Breast epithelium (tissue), 4 donors: ENCODE measurements at places on chromosomes 11 and 22.

DNA sequence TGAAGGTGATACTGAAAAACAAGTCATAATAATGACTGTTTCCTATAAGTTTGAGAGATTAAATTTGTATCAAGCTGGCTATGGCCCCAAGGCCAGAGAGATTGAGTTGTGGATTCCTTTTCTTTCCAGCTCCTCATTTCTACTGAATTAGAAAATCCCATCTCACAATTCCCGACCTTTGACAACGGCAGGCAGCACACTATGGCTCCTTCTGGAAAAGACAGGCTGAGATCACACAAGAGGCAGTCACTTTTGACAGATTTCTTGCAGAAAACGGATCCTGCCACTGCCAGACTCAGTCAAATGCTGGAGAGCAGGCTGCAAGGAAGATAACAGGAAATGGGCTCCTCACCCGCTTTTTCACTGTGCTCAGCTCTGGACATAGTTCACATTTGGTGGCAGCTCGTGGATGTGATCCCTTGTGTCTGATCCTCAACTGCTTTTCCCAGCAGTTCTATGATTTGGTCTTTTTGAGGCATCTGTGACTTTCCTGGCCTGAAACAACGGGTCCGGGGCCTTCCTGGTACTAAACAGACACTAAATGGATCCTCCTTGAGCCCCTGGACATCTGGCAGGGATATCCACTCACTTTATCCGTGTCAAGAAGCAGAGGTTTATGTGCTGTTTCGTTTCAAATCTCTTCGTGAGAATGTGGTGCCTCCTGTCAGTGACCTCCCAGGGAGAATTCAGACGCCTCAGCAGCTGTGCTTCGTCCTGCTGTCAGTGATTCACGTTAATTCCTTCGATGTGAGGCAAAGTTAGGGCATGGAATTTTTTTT lies 26.1 kb upstream of the RTL6 start:
- peak; percentile 28 for DNase-seq
- peaks cover 26% of the 10 kb centered on the region for H3K27me3 ChIP-seq
- H3K4me1 ChIP-seq = no peaks in the 10 kb centered on the region
- no peaks in the 10 kb centered on the region for H3K36me3 ChIP-seq

DNA sequence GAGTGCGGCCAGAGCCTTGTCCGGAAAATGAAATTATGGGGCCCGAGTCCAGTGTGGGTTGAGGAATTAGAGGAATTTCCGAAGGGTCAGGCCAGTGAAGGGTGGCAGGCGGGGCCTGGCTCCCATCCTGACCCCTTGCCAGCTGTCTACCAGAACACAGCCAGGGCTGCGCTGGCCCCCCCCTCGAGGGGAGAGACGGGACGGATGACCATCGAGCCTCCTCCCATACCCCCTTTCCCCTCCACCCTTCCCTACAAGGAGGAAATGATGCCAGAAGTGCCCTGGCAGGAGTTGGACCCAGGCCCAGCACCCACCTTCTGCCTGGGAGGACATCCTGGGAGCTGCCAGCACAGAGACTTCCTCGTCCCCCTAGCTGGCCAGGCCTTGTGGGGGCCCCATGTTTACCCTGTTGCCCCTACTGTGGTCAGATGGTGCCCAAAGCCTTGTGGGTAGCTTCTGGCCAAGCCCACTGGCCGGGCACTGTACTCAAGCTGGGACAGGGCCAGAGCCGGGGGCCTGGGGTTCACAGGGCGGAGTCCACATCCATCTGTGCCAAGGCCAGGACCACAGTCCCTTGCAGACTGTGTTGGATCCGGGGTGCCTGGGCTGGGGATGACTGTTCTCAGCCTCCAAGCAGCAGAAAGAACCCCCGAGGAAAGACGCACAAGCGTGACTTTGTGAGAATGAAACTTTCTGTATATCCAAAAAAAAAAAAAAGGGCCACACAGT lies 20.8 kb downstream of the ARVCF start:
- H3K4me3 ChIP-seq = peak overlapping the region; percentile 28
- H3K4me1 ChIP-seq = peaks cover 5% of the 10 kb centered on the region
- no peaks in the 10 kb centered on the region for H3K27me3 ChIP-seq
- no peak for DNase-seq
- H3K36me3 ChIP-seq = no peaks in the 10 kb centered on the region

DNA sequence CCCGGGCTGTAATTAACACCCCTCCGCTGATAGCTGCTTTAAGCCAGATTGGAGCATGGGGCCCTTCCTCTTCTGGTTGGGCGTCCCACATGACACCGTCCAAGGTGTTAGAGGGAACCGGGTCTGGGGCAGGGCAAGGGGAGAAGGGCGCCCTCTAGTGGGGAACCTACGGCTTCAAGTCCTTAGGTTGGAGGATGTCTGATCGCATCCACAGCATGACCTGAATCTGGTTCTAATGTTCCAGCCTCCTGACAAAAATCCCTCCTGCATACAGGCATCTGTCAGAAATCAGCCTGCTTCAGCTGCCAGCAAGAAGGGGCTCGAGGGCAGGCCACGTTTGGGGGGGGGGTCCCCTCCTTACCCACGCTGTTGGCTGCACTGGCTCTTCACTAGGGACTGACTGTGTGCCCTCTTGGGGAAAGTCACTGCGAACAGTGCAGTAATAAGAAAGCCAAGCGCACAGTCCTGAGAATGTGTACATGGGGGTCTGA lies 94.2 kb upstream of the TBCEL start:
- no peaks in the 10 kb centered on the region for H3K27me3 ChIP-seq
- H3K4me3 ChIP-seq = no peak overlapping the region
- H3K4me1 ChIP-seq = no peaks in the 10 kb centered on the region

GRCh38 chr11:17479284-17480214 lies 2.9 kb upstream of the ABCC8 start:
- H3K27ac ChIP-seq = no peak overlapping the region
- no peak for DNase-seq
- H3K4me1 ChIP-seq = no peaks in the 10 kb centered on the region
- no peaks in the 10 kb centered on the region for H3K36me3 ChIP-seq
- no peak overlapping the region for H3K4me3 ChIP-seq
- no peaks in the 10 kb centered on the region for H3K27me3 ChIP-seq

- DNase-seq = no peak
- no peak overlapping the region for H3K27ac ChIP-seq
- H3K36me3 ChIP-seq = no peaks in the 10 kb centered on the region
Observed at GRCh38 chr11:131622193-131622592, 251.8 kb downstream of the NTM start.

DNA sequence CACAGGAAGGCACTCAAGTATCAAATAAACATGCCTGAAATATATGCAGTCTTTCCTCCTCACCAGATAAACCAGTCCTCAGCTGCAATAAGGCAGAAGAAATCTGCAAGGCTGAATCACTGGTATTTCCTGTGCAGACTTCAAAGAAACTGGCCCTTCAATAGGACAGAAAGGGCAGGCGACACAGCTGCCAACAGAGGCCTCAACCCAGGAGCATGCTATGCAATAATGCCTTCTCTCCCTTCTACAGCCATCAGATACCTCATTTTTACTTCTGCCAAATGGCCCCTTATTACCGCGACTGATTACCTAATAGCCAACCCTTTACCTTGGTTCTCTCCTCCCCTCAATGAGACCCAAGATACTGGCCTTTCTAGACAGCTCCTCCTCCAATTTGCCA lies 8.0 kb downstream of the NUMA1 start:
- H3K27me3 ChIP-seq = no peaks in the 10 kb centered on the region
- peak overlapping the region; percentile 65 for H3K27ac ChIP-seq
- H3K36me3 ChIP-seq = no peaks in the 10 kb centered on the region
- DNase-seq = no peak

GRCh38 chr22:25930788-25931310 lies 188.9 kb downstream of the MYO18B start:
- H3K27ac ChIP-seq = no peak overlapping the region
- no peaks in the 10 kb centered on the region for H3K4me1 ChIP-seq
- no peak for DNase-seq
- no peaks in the 10 kb centered on the region for H3K36me3 ChIP-seq
